Activated T-helper 9 cell treated with anti-CD3 and anti-CD28 coated beads, Interleukin-2, amount 50 U/mL, for 16 hours (primary cell): ENCODE measurements at places on chromosomes 3 and 15.

DNA sequence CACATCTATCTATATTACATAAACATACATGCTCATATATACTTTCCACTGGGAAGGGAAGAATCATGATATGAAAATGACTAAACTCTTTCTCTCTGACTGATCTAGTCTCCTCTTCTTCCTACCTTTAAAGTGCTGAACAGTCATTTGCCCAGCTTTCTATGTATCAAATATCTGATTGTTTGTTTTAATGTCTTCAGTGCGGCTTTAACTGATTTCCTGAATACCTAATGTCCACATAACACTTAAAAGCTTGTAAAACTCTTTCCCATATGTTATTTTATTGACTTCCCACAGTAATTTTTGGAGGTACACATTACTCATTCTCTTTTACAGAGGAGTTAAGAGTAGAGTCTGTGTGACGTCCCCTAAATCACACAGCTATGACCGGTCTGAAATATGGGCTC is 28.2 kb downstream of the CPOX start:
- no peak for DNase-seq

DNA sequence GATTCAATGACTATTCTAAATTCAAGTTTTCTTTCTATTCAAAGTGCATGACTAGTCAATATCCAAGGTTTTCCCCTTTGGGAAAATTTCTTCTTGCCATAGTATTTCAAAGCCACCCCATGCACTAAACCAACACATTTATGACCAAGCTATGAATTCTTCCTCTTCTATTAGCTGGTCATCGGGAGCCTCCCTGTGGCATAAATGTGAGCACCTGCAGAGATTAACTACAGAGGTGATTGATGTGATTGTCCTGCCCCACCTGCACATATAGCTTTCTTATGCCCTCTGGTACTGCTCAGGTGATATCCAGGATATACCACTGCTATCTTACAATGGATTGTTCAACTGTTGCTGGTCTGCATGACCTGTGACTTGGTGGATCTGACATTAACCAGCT is 694.9 kb downstream of the ZBBX start:
- no peak for DNase-seq

DNA sequence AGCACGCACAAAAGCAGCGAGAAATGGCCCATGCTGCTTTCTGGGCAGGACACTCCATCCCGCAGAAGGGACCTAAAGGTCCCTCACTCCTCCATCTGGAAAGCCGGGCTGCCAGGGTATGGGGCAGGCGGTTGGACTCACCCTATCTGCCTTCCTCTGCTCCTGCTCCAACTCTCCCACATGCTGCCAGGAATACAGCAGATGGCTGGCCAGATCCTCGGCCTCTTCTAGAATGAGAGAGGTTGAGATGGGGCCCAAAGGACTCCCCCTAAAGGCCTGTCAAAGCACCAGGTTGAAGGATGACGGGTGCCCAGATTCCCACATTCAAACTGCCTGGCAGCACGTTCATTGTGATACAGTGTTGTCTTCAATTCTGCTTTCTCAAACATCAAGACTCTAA is 85.1 kb upstream of the C2CD4B start:
- DNase-seq = no peak

DNA sequence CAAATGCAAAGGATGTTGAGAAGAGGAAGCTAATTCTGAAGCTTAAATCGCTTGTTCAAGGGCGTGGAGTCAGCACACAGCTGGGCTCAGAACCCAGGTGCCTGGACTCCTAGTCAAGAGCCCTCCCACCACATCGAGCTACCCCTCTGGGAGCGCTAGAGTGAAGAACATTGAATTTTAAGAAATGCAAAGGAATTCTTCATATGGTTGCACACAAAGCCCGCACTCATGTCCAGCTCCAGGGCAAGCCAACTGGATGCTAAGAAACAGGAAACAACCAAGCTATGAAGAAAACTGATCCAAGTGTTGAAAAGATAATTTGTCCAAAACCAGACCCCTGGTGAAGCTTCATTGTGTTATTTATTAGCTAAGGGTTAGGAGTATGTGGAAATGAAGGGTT is 122.3 kb downstream of the ALDH1A2 start:
- no peak for DNase-seq

- no peak for DNase-seq
These were observed 36.2 kb downstream of the HDC start for GRCh38 chr15:50229336-50229735.

GRCh38 chr3:143286392-143287010 is 166.9 kb downstream of the CHST2 start:
- DNase-seq = no peak

DNA sequence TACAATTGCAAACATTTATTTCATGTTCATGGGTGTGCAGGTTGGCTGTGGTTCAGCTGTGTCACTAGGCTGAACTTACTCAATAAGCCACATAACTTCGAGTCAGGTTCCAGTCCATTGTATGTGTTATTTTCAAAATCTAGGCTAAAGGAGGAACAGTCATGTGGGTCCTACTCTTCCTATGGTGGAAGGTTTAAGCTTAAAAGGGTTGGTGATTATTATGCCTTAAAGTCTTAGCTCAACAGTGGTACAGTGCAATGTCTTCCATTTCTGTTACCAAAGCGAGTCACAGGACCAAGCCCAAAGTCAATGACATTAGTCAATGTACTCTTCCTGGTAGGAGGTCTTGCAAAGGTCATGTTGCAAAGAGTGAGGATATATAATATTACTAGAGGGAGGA is 78.2 kb downstream of the ATG7 start:
- DNase-seq = no peak

DNA sequence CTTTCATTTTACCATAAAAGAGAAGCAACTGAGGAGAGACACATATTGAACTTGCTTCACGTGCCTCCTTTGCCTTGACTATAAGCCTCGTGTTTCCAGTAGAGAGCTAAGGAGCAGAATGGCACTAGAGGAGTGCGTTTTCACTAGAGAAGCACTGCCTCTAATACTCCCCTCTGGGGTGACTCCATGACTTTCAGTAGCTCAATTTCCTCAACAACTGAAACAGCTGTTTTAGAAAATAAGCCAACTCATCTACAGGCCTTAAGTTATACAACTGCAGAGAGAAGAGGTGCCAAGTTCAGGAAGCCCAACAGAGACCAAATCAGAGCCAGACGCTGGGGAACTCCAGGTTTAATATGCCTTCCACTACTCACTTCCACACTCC is 1.9 kb downstream of the UBP1 start:
- no peak for DNase-seq

GRCh38 chr3:31978553-31978952 is 2.5 kb downstream of the OSBPL10 start:
- no peak for DNase-seq

DNA sequence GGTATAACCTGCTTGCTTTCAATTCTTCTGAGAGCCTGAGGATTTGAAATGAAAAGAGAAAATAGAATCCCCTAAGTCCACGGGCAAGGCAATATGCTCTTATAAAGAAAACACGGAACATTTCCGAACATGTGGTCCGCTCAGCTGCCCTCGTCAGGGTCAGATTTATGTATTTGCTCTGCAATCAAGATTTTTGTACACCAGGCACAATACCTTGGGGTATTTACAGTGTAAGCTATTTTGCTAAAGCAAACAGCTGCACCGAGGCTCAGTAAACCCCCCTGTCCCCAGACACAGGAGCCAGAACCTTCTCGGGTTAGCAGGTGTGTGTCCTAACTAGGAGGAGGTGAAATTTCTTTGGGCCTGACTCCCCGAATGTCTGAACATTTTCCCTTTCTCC is 155.8 kb upstream of the LRIG1 start:
- no peak for DNase-seq

- no peak for DNase-seq
These were observed 10.6 kb upstream of the PRKCI start for GRCh38 chr3:170211668-170212067.

DNA sequence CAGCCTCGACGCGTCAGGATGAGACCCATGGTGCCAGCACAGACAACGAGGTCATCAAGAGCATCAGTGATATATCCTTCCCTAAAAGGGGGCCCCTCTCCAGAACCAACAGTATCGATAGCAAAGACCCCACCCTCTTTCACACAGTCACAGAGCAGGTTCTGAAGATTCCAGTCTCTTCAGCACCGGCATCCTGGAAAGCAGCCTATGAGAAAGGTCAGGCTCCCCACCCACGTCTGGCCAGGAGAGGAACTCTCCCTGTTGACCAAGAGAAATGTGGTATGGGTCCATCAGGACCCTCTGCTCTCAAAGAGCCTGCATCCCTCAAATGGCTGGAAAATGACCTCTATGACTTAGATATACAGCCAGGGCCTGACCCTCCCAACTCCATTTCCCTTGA is 11.6 kb downstream of the ANKRD34C start:
- no peak for DNase-seq

DNA sequence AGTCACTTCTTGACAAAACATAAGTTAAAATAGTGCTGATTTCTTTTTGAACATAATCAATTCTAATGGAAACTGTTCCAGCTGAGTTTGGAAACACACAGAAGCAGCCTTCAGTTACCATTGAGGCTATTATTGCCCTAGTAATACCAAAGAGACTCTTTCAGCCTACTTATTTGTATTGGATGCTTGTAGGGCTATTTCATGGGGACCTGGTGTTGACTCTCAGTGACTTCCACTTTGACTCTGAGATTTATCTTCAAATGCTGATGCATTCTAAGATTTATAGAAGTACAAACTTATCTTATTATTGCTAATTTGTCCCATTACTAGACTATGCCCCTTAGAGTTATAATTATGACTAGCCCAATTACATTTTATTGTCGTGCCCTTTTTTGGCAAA is 67.4 kb downstream of the CMSS1 start:
- DNase-seq = no peak

DNA sequence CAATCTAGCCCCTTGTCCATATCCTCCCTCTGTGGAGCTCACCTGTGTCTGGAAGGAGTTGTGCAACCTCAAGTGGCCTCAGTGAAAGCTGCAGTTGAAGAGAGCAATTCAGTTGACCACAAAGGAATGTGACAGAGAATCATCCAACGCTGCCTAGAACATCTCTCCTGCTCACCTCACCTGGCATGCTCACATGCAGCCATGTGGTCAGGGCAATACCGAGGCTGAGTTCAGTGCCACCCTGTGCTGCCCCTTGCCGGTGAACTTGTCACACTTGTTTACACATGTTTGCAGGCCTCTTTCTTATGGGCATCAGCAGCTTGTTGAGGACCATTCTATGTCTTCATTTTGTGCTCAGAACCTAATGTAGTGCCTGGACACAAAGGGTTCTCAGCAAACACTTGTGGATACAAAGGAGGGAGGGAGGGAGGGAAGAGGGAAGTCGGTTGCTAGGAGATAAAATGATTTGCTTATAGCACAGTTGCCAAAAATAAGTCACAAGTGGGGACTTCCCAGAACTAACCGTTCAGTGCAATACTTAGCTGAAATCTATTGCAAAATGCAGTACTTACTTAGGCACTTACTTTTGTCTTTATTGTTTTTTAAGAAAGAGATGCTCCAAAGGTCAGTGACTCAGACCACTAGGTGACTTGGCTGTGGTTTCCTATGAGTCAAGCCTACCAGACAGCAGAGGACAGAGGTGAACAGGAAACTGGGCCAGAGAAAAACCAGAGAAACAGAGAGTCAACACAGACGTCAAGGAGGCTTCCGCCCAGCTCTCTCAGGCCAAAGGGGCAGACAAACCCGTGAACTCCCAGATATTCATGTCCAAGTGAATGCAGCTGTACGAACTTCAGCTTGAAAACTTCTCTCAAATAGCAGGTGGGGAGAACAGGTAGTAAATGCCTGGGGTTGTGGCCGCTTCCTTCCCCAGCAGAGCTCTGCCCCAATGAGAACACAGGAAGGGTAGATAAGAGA is 227.8 kb upstream of the CTNNB1 start:
- no peak for DNase-seq

GRCh38 chr3:50383750-50384149 is 24.4 kb upstream of the TMEM115 start:
- DNase-seq = no peak

GRCh38 chr3:169871129-169871886 is 1.6 kb upstream of the LRRC31 start:
- DNase-seq = no peak

DNA sequence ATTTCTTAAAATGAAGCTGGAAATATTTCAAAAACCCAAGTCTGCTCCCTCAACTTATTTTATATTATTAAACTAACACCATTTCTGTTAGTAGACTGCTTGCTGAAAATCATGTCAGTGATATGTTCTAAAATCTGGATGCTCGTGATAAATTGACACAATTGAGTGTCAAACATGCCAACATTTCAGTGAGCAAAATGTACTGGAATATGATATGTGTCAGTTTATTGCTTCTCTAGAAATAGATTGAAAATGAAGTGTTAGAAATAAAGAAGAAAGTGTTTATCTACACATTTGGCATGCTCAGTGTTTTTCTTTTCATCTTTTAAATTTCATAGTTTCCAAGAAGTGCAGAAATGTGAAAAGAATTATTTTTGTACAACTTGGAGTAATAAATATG is 624.6 kb downstream of the SI start:
- DNase-seq = no peak

DNA sequence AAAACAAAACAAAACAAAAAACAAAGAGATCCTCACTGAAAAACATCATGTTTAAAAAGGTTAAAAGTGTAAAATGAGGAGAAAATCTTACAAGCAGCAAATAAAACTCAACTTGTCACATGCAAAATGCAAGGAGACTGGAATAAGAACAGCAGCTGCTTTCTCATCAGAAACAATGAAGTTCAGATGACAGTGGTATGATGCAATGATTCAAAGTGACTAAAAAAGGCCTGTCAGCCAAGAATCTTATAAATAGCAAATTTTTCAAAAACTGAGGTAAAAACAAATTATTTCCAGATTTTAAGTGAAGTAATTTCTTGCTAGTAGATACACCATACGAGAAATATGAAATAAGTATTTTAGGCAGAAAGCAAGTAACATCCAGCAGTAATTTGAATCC is 68.6 kb upstream of the EPHA3 start:
- DNase-seq = no peak

DNA sequence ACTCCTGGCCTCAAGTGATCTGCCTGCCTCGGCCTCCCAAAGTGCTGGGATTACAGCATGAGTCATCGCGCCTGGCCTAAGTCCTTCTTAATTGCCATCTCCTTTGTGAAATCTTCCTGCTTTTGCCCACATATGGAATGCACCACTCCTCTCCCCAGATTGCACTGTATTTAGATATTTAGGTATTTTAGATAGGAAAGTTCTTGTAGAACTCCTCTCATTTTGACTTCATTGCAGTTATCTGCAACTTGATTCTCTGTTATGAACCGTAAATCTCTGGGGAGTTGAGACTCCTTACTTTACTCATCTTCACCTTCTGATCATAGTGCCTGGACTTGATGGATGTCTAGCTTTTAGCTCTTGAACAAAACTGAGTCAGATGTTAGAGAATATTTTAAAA is 150.7 kb downstream of the AKAP13 start:
- no peak for DNase-seq

GRCh38 chr3:52721002-52721729 is 15.3 kb downstream of the SPCS1 start:
- DNase-seq = no peak
